Hair follicle dermal papilla cell (primary cell): ENCODE measurements at places on chromosomes 7 and 10. TPM values are rescaled to one million over a fixed set of nuclear protein-coding genes. Genes with fewer than 3 reads are reported as not detected.

Gene PGAM2
- total RNA-seq: 0.24 and 0.32 TPM in 2 replicates

Gene ARHGEF5
- 8.7 and 10.1 TPM in 2 replicates for total RNA-seq

Gene STAG3
- total RNA-seq: 0.12 and 0.32 TPM in 2 replicates

Gene SPDYE2
- total RNA-seq: not detected in 2 replicates

Gene KIF11
- 4.9 and 5.2 TPM in 2 replicates for total RNA-seq

Gene ST8SIA6
- not detected in 2 replicates for total RNA-seq

Gene HPSE2
- total RNA-seq: 0.12 and 0.32 TPM in 2 replicates

Gene GDF10
- total RNA-seq: not detected in 2 replicates

Gene FXYD4
- total RNA-seq: not detected in 2 replicates

Gene LRRC4
- total RNA-seq: 0.12 and 0.32 TPM in 2 replicates

Gene DNAJC30
- 4.2 and 5.5 TPM in 2 replicates for total RNA-seq

Gene VAX1
- total RNA-seq: not detected in 2 replicates

Gene NUTM2A
- 0.12 and 0.49 TPM in 2 replicates for total RNA-seq

Gene IL6
- total RNA-seq: 20.2 and 32.3 TPM in 2 replicates

Gene VWA2
- total RNA-seq: 0.16 TPM in 1 of 2 replicates, not detected in the other

Gene CPN1
- total RNA-seq: not detected in 2 replicates

Gene H2BK1
- not detected in 2 replicates for total RNA-seq

Gene LRRD1
- total RNA-seq: 0.16 TPM in 1 of 2 replicates, not detected in the other

Gene LBX1
- total RNA-seq: not detected in 2 replicates

Gene PCLO
- 0.12 and 0.32 TPM in 2 replicates for total RNA-seq

Gene PTPRE
- total RNA-seq: 16.3 and 16.9 TPM in 2 replicates
